Astrocyte of the spinal cord (primary cell): ENCODE measurements at places on chromosomes 16 and 17.

DNA sequence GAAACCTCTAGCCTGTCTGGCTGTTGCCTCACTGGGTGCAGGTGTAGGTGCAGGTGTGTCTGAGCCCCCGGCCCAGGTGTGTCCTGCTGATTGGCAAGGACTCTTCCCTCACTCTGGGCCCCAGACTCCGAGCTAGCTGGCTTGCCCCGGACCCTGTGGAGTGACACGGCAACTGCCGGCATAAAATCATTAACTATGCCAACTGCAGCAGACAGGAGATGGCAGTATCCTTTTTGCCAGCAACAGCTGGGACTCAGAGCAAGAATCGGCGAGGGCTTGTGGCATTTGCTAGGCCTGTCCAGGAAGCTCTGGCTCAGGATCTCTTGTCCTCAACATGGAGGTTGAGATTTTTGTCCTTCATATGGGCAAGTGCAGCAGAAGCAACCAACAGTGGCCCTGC, 20.8 kb downstream of the CIAPIN1 start:
- DNase-seq: no peak

DNA sequence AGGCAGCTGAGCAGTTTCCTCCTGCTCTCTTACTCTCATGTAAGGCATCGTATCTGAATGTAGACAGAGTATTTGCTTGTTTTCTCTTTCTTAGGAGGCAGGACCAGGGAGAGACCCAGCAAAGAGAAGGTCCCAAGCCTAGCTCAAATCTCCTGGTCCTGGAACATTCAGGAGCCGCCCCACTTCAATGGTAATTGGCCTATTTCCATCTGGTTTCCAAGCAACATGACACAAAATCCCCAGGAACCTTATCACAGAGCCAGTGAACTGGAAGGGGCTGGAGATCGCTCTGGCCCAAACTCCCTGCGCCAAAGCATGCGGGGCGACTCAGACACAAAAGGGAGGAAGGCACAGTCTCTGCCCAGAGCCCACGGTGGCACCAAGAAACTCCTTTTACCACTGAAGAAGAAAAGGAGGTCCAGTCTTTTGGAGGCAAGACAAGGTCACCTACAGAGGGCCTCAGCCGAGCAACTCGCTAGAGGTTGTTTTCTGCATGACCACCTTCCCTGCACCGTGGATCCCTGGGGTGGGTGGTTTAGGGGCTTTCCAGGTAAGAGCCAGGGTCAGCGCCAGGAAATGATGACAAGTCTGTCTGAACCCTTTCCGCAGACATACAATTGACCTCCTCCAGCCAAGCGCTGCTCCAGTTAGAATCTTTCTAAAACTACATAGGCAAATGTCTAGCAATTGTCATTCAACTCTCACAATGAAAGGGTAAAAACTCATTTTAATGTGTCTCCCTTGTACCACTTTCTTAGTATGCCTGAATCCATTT, 394.7 kb downstream of the SOX9 start:
- peak; percentile 83 for DNase-seq

- DNase-seq: peak; percentile 64
These were observed 10.1 kb upstream of the CA4 start for GRCh38 chr17:60139438-60140285.

GRCh38 chr17:12230481-12231354, 210.0 kb downstream of the MAP2K4 start:
- DNase-seq: no peak

- peak; percentile 66 for DNase-seq
These were observed 49.8 kb downstream of the WDR45B start for GRCh38 chr17:82598256-82599119.

- DNase-seq: no peak
These were observed 4.8 kb downstream of the SLC6A4 start for GRCh38 chr17:30230596-30231125.

GRCh38 chr16:11171448-11171709, 84.6 kb downstream of the SOCS1 start:
- no peak for DNase-seq

DNA sequence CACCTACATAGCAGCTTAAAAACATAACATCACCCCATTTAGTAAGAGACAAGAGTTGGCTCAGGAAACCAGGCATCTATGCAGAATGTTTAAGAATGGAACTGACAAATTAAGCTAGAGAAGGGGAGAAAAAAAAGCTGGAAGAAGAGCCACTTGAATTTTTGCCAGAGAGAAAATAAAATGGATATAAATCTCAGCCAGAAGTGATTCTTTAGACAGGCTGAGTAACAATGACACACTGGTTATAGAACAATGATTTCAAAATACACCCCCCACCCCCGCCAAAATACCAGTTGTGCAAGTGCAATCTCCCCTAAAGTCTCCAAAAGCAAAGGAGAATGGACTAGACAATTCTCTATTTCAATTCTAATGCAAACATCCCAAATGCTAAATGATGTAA, 22.4 kb downstream of the LSM12 start:
- no peak for DNase-seq

DNA sequence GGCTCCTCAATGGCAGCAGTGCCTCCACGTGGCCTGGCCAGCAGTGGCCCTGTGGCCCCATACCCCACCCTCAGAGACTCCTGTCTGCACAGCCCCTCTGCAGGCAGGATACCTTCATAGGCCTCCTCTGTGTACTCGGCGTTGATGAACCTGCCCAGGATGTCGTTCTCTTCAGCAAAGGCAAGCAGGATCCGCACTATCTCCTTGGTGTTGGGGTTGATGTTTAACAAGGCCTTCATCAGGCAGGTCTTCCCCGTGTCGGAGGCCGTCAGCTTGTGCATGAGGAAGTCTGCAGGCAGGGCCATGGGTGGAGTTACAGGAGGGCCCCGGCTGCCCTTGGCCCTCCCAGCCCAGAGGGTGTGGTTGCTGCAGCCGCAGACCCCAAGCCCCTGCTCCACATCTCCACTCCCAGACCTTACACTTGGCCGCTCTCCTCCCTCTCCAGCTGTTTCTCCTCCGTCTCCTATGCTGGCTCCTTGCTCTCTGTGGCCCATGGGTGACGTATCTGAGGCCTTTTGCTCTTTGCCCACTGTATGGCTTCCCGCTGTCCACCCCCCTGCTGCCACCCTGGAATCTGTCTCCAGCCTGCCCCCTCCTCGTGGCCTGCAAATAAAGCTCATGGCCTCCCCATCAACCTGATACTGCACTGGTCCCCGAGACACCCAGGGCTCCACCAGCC, 15.1 kb downstream of the TRPV3 start:
- DNase-seq: no peak

DNA sequence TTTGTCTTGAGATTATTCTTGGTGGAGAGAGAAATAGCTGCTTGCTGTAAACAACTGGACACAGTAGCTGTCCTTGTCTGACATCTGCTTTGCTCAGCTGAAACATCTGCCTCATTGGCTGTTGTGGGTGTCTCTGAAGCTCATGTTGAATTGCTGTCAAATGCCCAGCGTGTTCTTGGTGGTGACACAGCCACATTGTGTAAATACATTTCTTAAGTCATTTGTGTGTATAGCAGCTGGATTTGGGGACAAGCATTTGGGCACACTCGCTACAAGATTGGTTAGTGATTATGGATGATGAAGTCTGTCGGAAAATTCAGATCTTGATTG, 5.3 kb downstream of the FAM234A start:
- no peak for DNase-seq

- no peak for DNase-seq
These were observed 415 bp upstream of the FLOT2 start for GRCh38 chr17:28897769-28898526.

- DNase-seq: no peak
These were observed 9.6 kb downstream of the DLX3 start for GRCh38 chr17:49985310-49985990.

- DNase-seq: no peak
These were observed 59.0 kb downstream of the NDE1 start for GRCh38 chr16:15708997-15709396.

DNA sequence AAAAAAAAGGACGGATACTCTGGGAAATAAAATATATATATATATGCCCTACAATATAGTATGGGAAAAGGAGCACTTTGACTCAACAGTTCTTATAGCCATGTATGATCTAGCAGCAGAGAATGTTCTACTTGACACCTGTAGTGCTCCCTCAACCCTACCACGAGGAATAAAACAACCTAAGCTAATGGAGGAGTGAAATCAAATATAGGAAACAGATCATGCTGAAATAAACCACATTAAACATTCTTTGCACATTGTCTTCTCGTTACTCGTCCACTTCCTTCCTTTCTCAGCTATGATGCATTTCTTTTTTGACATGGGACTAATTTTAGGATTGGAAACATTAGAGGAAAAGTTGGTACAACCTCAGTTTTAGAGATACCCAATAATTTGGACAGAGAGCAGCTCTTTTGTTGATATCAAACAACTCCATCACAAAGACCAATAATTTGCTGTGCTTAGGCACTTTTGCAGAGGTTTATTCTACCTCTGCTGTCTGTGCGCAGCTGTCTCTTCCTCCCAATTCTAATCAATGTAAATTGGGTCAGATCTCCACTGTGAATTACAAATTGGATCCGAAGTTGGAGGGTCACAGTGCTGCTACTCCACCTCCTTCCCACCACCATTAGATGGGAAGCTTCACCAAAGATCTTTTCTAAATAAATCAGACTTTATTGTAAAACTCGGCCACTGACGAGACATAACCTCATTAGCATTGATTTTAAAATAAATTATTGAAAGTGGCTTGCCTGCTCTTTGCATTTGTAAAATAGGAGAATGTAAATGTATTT, 65.8 kb downstream of the SNX11 start:
- DNase-seq: no peak

GRCh38 chr17:43026595-43026994, 1.6 kb downstream of the RND2 start:
- DNase-seq: no peak

DNA sequence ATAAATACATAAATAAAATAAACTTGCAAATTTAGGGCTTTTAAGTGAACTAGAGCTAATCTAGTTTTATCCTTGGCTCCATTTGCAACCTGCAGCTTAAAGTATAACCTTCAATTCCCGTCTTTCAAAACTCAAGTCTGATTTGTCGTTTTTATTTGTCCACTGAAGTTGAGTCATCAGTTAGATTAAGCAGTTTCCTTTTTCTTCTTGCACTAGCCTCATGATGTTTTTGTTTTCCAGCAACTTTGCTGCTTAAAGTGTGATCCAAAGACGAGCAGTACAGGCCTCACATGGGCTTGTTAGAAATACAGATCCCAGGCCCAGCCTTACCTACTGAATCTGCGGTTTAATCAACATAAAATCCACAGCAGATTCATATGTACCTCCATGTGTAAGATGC, 13.8 kb downstream of the ARSG start:
- DNase-seq: no peak

DNA sequence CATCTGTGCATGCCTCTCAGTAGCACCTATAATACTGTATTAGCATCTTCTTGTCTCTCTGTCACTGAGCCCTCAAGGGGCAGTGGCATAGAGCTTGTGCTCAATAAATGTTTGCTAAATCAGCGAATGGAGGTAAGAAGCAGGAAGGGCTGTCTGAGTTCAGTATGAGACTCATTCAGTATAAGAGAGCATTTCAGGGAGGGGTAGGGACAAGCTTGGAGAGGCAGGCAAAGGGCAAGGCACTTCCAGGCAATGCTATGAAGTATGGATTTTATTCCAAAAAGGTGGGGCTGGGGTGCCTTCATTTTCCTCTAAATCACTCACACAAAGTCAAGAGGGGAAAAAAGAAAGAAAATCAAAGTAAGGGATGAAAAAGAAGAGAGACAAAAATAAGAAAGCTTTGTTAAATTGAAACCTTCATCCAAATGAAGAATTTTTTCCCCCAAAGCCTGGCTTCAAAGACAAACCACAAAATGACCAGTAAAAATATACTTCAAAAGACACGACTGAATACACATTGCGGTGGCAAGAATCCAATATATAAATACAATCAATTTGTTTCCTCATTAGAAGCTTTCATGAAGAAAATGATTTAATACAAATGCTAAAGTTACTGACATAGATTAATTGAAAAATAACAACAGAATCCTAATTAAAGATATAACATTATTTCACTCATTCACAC, 51.2 kb downstream of the SKAP1 start:
- no peak for DNase-seq

DNA sequence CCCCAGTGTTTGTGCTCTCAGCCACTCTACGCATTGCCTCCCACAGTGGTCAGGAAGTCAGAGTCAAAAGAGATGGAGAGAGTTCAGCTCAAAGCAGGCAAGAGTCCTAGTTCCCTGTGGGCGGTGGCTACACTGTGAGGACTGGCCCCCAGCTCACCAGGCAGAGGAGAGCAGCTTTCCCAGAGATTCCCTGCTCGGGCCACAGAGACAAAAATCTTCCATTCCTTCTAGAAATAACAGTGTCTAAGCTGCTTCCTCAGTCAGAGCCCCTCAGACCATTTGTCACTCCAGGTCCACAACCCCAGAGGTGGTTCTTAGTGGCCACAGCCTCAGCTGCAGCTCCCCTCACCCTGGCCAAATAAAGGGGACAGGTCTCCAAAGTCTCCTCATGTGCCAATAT, 263.0 kb upstream of the RPL38 start:
- no peak for DNase-seq

DNA sequence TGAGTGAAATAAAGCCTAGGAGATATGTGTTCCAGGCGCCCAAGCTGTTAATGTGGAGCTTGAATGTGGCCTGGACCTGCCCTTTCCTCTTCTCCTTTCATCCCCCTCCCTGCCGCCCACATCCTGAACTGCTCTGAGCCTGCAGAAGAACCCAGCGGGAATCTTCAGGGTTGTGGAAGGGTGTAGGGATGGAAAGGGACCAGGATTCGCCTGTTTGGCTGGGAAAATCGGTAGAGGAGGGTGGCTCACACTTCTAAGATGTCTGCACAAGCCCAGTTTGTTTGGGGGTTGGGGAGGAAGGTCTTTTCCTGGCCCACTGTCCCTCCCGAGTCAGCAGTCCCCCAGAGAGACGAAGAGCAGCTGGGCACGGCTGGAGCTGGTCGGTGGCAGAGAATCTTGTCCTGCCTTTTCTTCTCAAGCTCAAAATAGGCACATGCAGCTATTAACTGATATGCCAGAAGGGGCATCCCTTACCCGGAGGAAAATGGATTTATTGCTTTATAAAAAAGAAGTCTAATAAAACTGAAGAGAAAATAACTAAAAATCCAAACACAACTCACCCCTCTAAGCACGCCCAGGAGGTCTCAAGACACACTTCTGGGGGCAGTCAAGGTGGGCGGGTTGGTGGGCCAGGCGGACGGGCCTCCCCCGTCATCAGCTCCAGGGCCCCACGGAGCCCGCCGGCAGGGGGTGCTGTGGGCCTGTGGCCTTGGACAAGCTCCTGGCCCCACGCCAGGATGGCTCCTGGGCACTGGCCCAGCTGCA, 11.5 kb upstream of the PITPNA start:
- peak; percentile 69 for DNase-seq

GRCh38 chr17:41642252-41643156, 18.1 kb upstream of the KRT17 start:
- DNase-seq: no peak

DNA sequence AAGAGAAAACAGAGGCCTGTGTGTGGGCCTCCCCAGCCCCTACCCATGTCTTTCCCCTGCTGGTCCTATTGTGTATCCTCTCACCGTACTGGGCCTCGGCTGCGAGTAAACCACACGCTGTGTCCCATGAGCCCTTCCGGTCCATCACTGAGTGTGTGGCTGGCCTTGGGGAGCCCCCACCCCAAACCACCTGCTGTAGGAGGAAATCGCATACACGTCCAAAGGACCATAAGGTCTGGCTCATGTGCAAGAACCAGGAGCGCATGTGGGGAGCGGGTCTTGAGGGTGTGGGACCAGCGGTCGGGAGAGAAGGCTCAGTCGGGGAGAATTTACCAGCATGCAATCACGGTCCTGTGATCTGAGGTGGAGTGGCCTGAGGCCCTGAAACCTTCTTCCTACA, 38.4 kb upstream of the DNAH17 start:
- no peak for DNase-seq

- DNase-seq: no peak
These were observed 788.7 kb upstream of the GOT2 start for GRCh38 chr16:59522826-59523225.
